ENCODE measurements at places on chromosomes 1 and 21. TPM values are rescaled to one million over a fixed set of nuclear protein-coding genes. Genes with fewer than 3 reads are reported as not detected.

HENMT1 gene
- 2.1 TPM for total RNA-seq

LDLRAD1 gene
- 0.37 TPM for total RNA-seq

TGFBR3 gene
- 158 TPM for total RNA-seq

VTCN1 gene
- 1.9 TPM for total RNA-seq

RBP7 gene
- total RNA-seq = 1.5 TPM

PLA2G2D gene
- total RNA-seq = 0.12 TPM

MAP3K21 gene
- total RNA-seq = 21.0 TPM

- no peaks in the 10 kb centered on the region for H3K4me1 ChIP-seq
- no peak overlapping the region for H3K27ac ChIP-seq
- no peak for DNase-seq
These were observed 12.6 kb downstream of the ELF3 start for GRCh38 chr1:202023001-202023433.

GRCh38 chr1:46960250-46960649 lies 19.0 kb upstream of the CYP4A11 start:
- no peaks in the 10 kb centered on the region for H3K36me3 ChIP-seq
- DNase-seq = no peak
- H3K4me1 ChIP-seq = no peaks in the 10 kb centered on the region
- H3K4me3 ChIP-seq = no peak overlapping the region

- H3K36me3 ChIP-seq = no peaks in the 10 kb centered on the region
- H3K4me1 ChIP-seq = no peaks in the 10 kb centered on the region
- no peak for DNase-seq
These were observed 18.6 kb downstream of the SLC2A5 start for GRCh38 chr1:9050803-9051202.

DNA sequence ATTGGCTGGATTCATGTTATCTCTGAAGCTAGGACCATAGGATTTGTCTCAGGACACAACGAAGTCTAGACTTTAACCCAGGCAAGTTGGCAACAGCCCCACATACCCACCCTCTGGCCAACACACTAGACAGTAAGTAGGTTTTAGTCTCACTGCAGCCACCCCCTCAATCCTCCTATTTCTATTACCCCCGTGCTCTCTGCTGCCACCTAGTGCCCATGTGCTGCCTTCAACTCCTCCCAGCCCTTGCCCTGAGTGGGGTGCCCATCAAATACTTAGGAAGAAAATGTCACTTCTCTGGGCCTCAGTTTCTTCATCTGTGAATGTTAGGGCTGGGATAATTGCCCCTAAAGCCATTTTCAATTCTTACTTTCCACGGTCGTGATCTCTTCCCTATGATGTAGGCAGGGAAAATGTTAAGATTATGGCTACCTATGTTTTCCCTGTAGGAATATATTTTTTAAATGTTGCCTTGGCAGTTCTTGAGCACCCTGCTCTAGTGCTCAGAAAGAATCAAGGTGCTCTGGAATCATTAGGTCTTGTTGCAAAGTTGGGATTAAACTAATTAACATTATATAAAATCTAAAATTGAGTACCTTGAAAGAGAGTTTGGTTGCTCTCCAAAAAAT lies 213.0 kb downstream of the LMX1A start:
- H3K4me1 ChIP-seq = no peaks in the 10 kb centered on the region
- H3K36me3 ChIP-seq = no peaks in the 10 kb centered on the region
- H3K27ac ChIP-seq = no peak overlapping the region
- no peak overlapping the region for H3K4me3 ChIP-seq

GRCh38 chr21:28769683-28770082 lies 223.0 kb downstream of the LTN1 start:
- no peak for DNase-seq
- no peak overlapping the region for H3K27ac ChIP-seq
- peaks cover 3% of the 10 kb centered on the region for H3K4me1 ChIP-seq
- no peaks in the 10 kb centered on the region for H3K27me3 ChIP-seq
- no peaks in the 10 kb centered on the region for H3K36me3 ChIP-seq
- H3K4me3 ChIP-seq = no peak overlapping the region

DNA sequence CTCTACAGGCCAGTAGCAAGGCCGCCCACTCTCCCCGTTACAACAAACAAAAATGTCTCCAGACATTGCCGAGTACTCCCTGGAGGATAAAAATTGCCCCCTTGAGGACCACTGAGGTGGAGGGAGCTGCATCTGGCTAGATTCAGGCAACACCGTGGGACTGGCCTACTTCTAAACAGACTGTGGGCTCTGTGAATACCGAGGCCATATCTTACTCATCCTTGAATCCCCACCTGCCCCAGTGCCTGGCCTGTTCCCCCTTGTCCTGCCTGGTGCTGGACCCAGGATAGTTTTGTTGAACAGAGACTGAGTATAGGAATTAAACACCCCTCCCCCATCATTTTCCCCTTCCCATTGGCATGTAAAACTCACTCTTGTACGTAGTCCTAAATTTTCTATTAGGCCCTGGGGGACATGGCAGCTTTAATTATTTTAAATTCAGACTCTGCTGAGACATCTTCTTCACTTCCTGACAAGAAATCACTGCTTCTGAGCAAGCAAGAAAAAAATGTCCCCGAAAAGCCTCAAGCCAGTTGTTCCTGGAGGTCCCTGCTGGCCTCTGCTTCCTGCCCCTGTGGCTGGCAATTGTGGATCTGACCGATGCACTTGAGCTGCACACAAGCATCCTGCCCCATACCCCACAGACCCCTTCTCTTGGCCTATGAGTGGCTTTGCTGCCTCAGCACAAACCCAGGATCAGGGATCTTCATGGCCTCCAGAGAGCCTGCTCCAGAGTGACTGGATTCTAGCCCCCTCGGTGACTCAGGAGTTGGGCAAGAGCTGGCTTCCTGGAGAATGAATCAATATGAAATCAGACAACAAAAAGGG lies 111.0 kb downstream of the ACTL8 start:
- no peak for DNase-seq
- H3K36me3 ChIP-seq = no peaks in the 10 kb centered on the region
- H3K27ac ChIP-seq = no peak overlapping the region
- no peak overlapping the region for H3K4me3 ChIP-seq
- H3K4me1 ChIP-seq = no peaks in the 10 kb centered on the region
- H3K27me3 ChIP-seq = no peaks in the 10 kb centered on the region

- no peaks in the 10 kb centered on the region for H3K36me3 ChIP-seq
- no peak for DNase-seq
- H3K27me3 ChIP-seq = no peaks in the 10 kb centered on the region
- no peak overlapping the region for H3K4me3 ChIP-seq
These were observed 185.9 kb downstream of the COQ8A start for GRCh38 chr1:227125929-227126545.

DNA sequence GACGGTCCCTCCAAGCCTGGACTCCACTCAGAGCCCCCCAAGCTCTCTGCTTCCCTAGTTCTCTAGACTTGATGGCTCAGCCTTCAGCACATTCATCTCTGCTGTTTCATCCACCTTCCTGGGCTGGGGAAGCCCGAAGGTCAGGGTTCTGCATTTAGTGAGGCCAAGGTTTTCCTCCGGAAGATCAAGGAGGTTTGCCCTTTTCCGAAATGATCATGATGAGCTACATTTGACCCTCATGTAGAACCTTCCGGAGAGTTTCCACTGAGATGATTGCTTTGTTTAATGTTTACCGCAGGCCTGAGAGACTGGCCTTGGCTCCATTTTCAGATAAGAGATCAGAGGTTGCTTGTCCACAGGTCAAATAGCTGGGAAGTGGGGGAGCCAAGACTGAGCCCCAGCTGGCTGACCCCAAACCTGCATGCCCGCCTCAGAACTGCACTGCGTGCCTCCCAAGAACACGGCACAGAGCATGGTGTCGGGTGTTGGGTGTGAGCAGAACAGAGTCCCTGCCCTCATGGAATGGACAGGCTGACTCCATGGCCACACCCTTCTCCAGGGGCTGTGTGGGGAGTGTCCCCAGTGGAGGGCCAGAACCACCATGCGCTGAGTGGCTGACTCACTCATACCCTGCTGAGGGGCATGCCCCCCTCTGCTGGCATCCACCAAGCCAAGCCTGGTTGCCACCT lies 200.8 kb upstream of the TMEM51 start:
- DNase-seq = no peak
- peaks cover 6% of the 10 kb centered on the region for H3K4me1 ChIP-seq
- H3K4me3 ChIP-seq = no peak overlapping the region
- no peaks in the 10 kb centered on the region for H3K27me3 ChIP-seq
- no peaks in the 10 kb centered on the region for H3K36me3 ChIP-seq

GRCh38 chr21:34029743-34030528 lies 43.4 kb upstream of the MRPS6 start:
- peaks cover 2% of the 10 kb centered on the region for H3K4me1 ChIP-seq
- no peaks in the 10 kb centered on the region for H3K27me3 ChIP-seq
- no peak for DNase-seq
- H3K4me3 ChIP-seq = no peak overlapping the region

DNA sequence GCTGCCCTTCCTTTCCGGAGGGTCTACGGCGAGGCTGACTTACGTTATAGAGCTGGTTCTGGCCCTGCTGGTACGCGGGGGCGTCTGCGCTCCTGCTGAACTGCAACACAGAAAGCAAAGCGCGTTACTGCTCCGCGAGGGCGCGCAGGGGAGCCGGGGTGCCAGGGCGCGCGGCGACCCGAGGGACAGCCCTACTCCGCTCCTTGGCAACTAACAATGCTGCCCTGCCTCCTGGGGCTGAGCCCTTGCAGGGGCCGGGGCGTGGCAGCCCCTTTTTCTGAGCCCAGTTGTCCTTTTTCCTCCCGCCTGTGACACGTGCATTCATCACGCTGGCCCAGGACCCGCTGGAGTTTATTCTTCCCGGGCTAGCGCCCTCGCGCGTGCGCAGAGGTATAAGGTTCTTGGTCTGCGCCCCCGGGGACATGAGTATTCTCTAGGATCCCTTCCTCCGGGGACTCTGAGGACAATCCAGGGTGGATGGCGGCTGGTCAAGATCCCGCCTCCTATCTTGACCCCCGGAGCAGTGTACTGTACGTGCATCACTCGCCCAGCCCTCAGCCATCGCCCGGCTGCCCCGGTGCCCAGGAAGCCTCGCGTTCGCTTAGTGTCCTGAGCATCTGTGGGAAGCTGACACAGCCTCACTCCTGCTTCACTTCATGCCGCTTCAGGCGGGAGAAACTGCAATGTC lies 78.9 kb downstream of the CD247 start:
- peak; percentile 55 for DNase-seq
- peak overlapping the region; percentile 14 for H3K4me3 ChIP-seq
- H3K27me3 ChIP-seq = no peaks in the 10 kb centered on the region
- no peaks in the 10 kb centered on the region for H3K4me1 ChIP-seq

DNA sequence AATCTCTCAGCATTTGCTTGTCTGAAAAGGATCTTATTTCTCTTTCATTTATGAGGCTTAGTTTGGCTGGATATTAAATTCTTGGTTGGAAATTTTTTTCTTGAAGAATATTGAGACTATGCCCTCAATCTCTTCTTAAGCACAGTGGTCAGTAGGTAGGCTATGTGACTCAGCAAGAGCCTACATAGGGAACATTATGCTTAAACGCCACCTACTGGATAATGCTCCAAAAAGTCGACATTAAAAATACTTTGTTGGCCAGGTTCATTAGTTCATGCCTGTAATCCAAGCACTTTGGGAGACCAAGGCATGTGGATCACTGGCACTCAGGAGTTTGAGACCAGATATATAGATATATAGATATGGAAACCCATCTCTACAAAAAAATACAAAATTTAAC lies 678.0 kb upstream of the USP24 start:
- H3K4me1 ChIP-seq = no peaks in the 10 kb centered on the region
- no peak overlapping the region for H3K4me3 ChIP-seq
- H3K36me3 ChIP-seq = no peaks in the 10 kb centered on the region

DNA sequence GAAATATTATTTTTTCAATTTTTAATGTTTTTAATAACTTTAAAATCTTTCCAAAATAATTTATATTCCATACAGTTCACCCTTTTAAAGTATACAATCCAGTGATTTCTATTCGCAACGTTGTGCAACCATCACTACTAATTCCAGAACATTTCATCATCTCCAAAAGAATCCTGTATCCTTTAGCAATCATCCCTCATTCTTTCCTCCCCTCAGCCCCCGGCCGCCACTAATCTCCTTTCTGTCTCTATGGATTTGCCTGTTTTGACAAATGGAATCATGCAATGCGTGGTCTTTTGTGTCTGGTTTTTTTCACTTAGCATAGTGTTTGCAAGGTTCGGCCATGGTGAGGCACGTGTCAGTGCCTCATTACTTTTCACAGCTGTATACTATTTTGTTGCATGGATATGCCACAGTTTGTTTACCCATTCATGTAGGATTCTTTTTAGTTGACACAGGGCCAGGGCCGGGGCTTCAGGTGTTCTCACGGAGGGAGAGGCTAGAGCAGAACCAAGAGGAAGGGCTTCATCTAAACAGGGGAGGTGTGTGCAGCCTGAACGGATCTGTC lies 40.6 kb upstream of the ZBTB40 start:
- H3K36me3 ChIP-seq = no peaks in the 10 kb centered on the region
- no peak overlapping the region for H3K4me3 ChIP-seq
- H3K4me1 ChIP-seq = no peaks in the 10 kb centered on the region
- H3K27me3 ChIP-seq = no peaks in the 10 kb centered on the region
- H3K27ac ChIP-seq = no peak overlapping the region

GRCh38 chr1:112744009-112744578 lies 29.0 kb upstream of the PPM1J start:
- no peak for DNase-seq
- H3K36me3 ChIP-seq = no peaks in the 10 kb centered on the region
- no peaks in the 10 kb centered on the region for H3K4me1 ChIP-seq

- H3K4me3 ChIP-seq = no peak overlapping the region
- DNase-seq = no peak
- no peaks in the 10 kb centered on the region for H3K36me3 ChIP-seq
- peak overlapping the region; percentile 81 for H3K27ac ChIP-seq
- no peaks in the 10 kb centered on the region for H3K27me3 ChIP-seq
- H3K4me1 ChIP-seq = peaks cover 11% of the 10 kb centered on the region
These were observed 13.9 kb downstream of the PALMD start for GRCh38 chr1:99659755-99660210.

DNA sequence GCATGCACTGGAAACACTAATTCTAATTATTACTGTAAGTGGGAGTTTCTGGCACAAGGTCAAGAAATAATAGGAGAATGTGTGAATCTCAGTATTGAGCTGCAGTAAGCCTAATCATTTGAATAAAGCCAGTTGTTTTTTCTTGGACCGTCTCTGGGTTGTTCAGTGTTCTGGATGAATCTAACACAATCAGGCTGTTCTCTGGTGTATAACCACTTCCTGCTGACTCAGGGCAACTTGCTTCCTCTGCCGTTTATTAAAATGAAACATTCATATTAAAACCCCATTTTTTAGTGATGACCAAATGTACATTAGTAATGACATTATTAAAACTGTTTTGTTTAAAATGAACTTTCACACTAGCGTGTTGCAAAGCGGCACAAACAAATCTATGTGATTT lies 273.1 kb upstream of the SNX7 start:
- no peaks in the 10 kb centered on the region for H3K4me1 ChIP-seq
- no peaks in the 10 kb centered on the region for H3K36me3 ChIP-seq
- no peak overlapping the region for H3K27ac ChIP-seq
- no peak for DNase-seq

- H3K27ac ChIP-seq = no peak overlapping the region
- no peak overlapping the region for H3K4me3 ChIP-seq
- no peaks in the 10 kb centered on the region for H3K36me3 ChIP-seq
- peaks cover 14% of the 10 kb centered on the region for H3K4me1 ChIP-seq
These were observed 16.7 kb downstream of the ITPKB start for GRCh38 chr1:226722240-226722900.

GRCh38 chr1:162973381-162973795 lies 95.8 kb upstream of the RGS4 start:
- no peaks in the 10 kb centered on the region for H3K27me3 ChIP-seq
- no peak for DNase-seq
- no peaks in the 10 kb centered on the region for H3K4me1 ChIP-seq
- H3K4me3 ChIP-seq = no peak overlapping the region

Data from ovary (tissue), 10 donors.